ENCODE measurements at places on chromosomes 7 and 10. TPM values are rescaled to one million over a fixed set of nuclear protein-coding genes. Genes with fewer than 3 reads are reported as not detected.

DNA sequence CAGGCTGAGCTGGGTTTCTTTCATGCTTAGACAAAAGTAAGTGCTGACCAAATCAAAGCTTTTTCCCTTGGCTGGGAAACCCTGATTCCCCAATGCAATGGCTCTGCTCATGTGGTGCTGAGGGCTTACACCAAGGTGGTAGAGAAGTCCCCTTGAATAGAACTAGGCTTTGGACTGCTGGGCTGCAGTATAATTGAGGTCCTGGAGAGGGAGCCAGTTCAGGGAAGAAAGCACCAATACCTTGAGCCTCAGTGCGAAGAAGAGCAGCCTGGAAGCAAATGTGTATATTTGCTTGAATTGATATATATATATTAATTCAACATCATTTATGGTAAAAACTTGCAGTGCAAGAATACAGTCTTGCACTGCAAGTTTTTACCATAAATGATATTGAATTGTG is 391.1 kb downstream of the RPS24 start:
- no peak overlapping the region for H3K27ac ChIP-seq
- H3K36me3 ChIP-seq = no peaks in the 10 kb centered on the region
- no peaks in the 10 kb centered on the region for H3K4me1 ChIP-seq

DNA sequence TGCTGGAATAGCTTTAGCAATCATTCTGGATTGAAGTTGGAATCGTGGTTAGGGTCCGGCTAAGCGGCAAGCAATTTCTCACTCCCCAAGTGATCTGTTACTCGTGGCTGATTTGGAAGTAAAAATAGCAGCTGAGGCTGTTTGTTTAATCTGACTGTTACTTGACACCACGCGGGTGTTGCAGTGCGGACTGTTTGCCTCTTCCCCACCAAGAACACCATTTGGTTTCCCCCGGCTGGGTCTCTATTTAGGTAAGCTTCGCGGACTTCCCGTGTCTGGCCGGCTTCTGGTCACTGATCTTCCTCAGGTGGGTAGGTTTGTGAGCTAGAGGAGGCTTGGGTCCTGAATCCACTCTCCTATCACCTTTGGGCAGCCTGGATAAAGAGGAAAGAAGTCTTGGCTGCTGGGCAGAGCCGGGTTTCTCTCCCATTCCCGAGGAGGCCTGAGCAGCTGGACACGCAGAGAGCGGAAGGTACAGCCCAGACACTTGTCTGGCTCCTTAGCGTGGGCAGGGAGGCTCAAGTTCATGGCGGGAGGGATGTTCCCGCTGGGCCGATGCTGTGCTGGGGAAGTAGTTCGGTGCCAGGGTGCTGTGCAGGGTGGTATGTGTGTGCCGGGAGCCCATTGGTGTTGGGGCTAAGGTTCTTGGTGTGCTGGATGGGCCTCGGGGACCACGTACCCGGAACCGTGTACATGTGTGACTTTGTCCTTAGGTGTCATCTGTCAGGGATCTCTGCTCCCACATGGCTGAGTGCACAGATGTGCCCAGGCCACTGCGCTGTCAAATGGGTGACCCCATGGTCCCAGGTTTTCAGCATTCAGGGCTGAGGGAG is at the start of gene C10orf71:
C10orf71 (plus strand) TSS at position 188 of the 833 bp plus-strand sequence. CDS start 23,376 bp downstream, outside the sequence.
- H3K27me3 ChIP-seq = peaks cover 4% of the 10 kb centered on the region
- no peak for DNase-seq
- no peak within 1 kb of the TSS for H3K4me3 ChIP-seq
- no peaks in the 10 kb centered on the region for H3K36me3 ChIP-seq

GRCh38 chr7:4641091-4641666 is 40.9 kb upstream of the FOXK1 start:
- H3K4me1 ChIP-seq = peaks cover 12% of the 10 kb centered on the region
- peak overlapping the region; percentile 43 for H3K4me3 ChIP-seq
- no peaks in the 10 kb centered on the region for H3K36me3 ChIP-seq
- peak overlapping the region; percentile 98 for H3K27ac ChIP-seq
- no peak for DNase-seq

GRCh38 chr7:137480824-137481365 is 137.4 kb upstream of the PTN start:
- H3K4me3 ChIP-seq = no peak overlapping the region
- no peaks in the 10 kb centered on the region for H3K4me1 ChIP-seq
- no peak overlapping the region for H3K27ac ChIP-seq
- no peaks in the 10 kb centered on the region for H3K27me3 ChIP-seq
- no peaks in the 10 kb centered on the region for H3K36me3 ChIP-seq
- no peak for DNase-seq

DNA sequence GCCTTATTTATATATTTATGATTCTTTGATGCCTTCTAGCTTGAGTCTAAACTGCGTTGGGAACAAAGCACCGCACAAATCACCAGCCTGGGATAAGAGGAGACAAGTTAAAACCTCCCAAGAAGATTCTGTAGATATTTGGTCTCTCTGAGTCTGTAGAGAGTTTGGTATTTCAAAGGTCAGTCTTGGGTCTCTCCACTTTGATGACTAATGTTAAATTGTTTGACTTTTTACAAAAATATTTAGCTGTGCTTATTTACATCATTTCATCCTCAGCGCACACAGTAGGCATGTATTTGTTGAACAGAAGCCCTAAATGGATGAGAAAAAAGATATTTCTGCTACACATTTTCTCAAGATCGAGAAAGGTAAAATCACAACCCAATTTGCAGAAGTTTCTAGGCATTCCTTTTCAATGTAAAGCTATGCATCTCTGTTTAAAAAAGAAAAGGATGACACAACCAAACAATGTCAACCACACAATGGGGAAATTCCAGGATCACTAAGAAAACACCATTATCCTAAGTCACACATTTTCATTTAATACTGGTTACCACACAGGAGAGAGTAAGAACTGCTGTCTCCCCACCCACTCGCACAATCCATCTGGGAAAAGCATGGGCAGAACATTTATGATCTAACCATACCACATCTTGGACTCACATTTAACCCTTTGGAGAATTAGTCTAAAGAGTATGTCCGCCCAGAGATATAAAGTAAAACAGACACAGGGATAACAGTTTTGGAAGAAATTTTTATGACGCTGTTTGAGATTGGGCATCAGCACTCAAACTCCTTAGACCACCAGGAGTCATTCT is 4.4 kb downstream of the CDK6 start:
- peak overlapping the region; percentile 77 for H3K27ac ChIP-seq
- H3K36me3 ChIP-seq = no peaks in the 10 kb centered on the region
- H3K4me3 ChIP-seq = peak overlapping the region; percentile 79
- DNase-seq = peak; percentile 46

The NUTM2B gene
- total RNA-seq = 0.26 TPM

DNA sequence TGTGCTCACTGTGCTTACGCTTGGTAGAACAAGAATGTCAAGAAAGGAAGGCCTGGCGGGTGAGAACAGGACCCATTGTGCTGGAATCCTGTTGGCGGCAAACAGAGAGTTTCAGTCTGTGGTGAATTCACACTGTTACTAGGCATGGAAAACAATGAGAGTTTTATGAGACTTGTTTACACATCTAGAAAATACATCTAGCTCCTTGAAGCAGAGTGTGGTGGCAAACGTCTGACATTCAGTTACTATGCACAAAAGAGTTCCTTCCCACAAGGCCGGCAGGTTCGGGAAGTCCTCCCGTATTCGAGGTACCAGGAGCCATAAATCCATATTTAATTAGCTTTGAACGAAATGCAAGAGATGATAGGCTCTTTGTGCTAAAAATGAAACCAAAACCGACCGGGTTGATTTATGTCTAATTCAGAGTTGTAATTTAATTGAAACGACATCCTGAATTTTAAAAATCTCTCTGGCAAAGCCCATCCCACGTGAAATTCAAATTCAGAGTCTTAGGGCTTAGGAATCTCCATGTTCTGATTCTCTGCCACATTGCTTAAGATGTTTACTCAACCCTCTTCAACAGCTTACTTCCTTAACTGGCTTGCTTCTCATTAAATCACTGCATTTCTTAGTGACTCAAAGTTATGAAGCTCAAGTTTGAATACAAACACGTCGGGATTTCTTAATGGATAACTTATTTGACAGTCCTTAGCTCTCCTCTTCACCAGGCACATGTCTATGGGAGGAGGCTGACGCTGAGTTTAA is 299.9 kb upstream of the PITRM1 start:
- no peak overlapping the region for H3K4me3 ChIP-seq
- no peaks in the 10 kb centered on the region for H3K27me3 ChIP-seq
- H3K36me3 ChIP-seq = no peaks in the 10 kb centered on the region
- H3K4me1 ChIP-seq = peaks cover 15% of the 10 kb centered on the region
- DNase-seq = no peak

DNA sequence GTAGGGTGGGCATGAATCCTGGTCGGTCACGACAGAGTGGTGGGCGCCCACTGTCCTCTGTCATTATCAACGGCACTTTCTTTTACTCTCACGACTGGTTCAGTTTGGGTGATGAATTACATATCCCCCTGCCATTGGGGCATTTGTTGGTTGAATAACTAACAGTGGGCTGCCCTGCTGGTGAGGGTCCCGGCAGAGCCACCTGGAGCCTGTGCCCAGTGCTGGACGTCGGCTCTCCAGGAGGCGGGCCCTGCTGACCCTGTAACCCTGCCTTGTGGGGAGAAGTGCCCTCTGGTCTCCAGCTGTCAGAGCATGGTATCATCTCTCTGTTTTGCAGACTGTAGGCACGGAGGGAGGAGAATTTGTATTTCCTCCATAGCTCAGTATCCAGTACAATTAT is 199.1 kb downstream of the GLRX3 start:
- no peak for DNase-seq
- H3K36me3 ChIP-seq = no peaks in the 10 kb centered on the region
- no peaks in the 10 kb centered on the region for H3K27me3 ChIP-seq
- no peak overlapping the region for H3K4me3 ChIP-seq
- no peaks in the 10 kb centered on the region for H3K4me1 ChIP-seq

GRCh38 chr7:43824963-43825362 is 44.4 kb downstream of the MRPS24 start:
- H3K36me3 ChIP-seq = no peaks in the 10 kb centered on the region
- no peak overlapping the region for H3K27ac ChIP-seq
- H3K4me1 ChIP-seq = peaks cover 8% of the 10 kb centered on the region

The PKD2L1 gene
- total RNA-seq = not detected

The SPDYE9 gene
- not detected for total RNA-seq

The A1CF gene
- 36.0 TPM for total RNA-seq

The AMPH gene
- not detected for total RNA-seq

GRCh38 chr10:93851169-93851568 is 42.6 kb upstream of the SLC35G1 start:
- no peak overlapping the region for H3K27ac ChIP-seq
- no peak overlapping the region for H3K4me3 ChIP-seq
- H3K4me1 ChIP-seq = peaks cover 12% of the 10 kb centered on the region
- no peaks in the 10 kb centered on the region for H3K36me3 ChIP-seq
- no peaks in the 10 kb centered on the region for H3K27me3 ChIP-seq

The HKDC1 gene
- 24.5 TPM for total RNA-seq

DNA sequence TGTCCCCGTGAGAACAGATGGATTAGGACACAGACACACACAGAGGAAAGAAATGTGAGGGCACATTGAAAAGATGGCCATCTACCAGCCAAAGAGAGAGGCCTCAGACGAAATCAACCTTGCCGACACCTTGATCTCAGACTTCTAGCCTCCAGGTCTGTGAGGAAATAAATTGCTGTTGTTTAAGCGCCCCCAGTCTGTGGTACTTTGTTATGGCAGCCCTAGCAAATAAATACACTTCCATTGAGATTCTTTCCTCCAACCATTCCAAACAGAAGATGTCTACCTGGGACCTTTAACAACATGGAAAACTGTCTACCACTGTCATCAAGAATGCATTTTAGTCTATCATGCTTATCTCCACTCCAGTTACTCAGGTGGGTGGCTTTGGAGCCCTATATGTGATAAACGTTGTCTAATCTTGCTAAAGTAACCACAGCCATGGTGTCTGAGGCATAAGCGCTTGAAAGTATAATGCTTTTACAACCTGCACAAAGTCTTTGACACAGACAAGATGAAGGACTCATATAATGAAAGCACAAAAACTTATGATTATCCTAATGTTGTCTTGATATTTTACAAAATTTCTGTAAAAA is 244.3 kb downstream of the MTERF1 start:
- no peaks in the 10 kb centered on the region for H3K4me1 ChIP-seq
- H3K36me3 ChIP-seq = no peaks in the 10 kb centered on the region
- H3K27me3 ChIP-seq = no peaks in the 10 kb centered on the region

The CNTNAP2 gene
- 42.5 TPM for total RNA-seq

The DLX6 gene
- total RNA-seq = 3.9 TPM

DNA sequence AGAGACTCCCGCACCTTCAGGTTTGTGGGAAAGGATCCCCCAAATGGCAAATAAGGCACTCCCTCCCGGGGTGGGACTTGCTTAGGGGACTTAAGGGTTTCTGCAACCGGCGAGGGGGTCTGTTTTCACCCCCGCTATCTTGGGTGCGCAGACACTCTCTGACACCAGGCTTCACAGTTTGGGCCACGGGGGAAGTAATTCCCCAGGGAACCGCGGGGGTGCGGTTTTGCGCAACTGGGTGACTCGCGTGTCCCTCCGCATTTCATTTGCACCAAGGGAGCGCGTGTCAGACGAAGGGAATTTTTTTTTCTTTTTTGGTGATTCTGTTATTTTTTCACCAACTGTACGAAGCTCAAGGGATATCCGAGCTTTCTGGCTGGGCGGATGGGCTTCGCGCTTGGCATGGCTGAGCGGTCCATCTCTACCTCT is 1.7 kb downstream of the GRM8 start:
- H3K36me3 ChIP-seq = no peaks in the 10 kb centered on the region
- peaks cover 12% of the 10 kb centered on the region for H3K27me3 ChIP-seq

The GPR26 gene
- total RNA-seq = not detected

DNA sequence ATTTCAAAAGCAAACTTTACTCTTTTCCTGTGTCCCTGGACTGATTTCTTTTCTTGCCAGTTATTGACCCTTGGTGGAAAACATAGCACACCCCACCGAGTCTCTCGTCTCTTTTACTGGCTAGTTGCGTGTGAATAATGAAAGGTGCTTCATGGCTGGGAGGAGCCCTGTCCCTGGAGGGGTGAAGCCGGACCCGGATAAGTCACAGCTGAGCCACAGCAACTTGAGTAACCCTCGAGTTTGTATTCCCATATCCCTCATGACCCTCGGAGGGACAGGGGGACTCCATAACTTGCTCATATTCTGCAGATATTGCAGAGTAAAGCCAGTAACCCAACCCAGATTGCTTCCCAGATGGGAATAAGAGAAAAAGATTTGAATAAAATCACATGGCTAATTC is 147.5 kb upstream of the FRMD4A start:
- H3K4me3 ChIP-seq = no peak overlapping the region
- peaks cover 4% of the 10 kb centered on the region for H3K4me1 ChIP-seq
- no peaks in the 10 kb centered on the region for H3K36me3 ChIP-seq

The SH2B2 gene
- 10.6 TPM for total RNA-seq

GRCh38 chr10:91665842-91666241 is 33.0 kb upstream of the PPP1R3C start:
- H3K4me3 ChIP-seq = no peak overlapping the region
- no peaks in the 10 kb centered on the region for H3K36me3 ChIP-seq
- no peak for DNase-seq
- no peak overlapping the region for H3K27ac ChIP-seq
- H3K4me1 ChIP-seq = no peaks in the 10 kb centered on the region

The CABCOCO1 gene
- total RNA-seq = not detected

- no peaks in the 10 kb centered on the region for H3K36me3 ChIP-seq
- no peak overlapping the region for H3K27ac ChIP-seq
- H3K27me3 ChIP-seq = no peaks in the 10 kb centered on the region
- H3K4me3 ChIP-seq = no peak overlapping the region
- no peaks in the 10 kb centered on the region for H3K4me1 ChIP-seq
Observed at GRCh38 chr7:92880212-92881090, 44.1 kb upstream of the CDK6 start.

Measured in Caco-2 (cell line).